Adrenal gland (tissue), 19 donors: ENCODE measurements at places on chromosomes 16 and 17.
A peak's percentile ranks its signal among the peaks of the same experiment; 100 is the strongest.

DNA sequence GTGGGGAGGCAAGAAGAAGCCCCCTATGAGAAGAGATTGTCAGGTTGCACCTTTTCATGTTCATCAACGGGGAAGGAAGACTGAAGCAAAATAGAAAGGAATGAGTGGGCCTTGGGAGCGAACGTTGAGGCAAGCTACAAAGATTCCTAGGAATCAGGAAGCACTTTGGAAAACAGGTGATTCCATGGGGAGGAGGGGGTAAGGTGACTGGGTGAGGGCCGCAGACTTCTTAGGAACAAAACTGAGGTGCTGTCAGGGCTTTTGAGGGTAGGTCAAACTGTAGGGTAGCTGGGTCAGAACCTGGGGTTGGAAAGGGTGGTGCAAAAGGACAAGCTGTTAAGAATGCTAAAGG is 528 bp downstream of the ITFG1 start:
- peak overlapping the region; percentile 98 for H3K4me3 ChIP-seq
- no peaks in the 10 kb centered on the region for H3K36me3 ChIP-seq
- H3K4me1 ChIP-seq = peaks cover 67% of the 10 kb centered on the region
- peak overlapping the region; percentile 95 for H3K27ac ChIP-seq
- DNase-seq = no peak

- H3K36me3 ChIP-seq = no peaks in the 10 kb centered on the region
- peaks cover 27% of the 10 kb centered on the region for H3K4me1 ChIP-seq
- DNase-seq = no peak
Observed at GRCh38 chr17:44464037-44464436, 39.2 kb downstream of the GPATCH8 start.

DNA sequence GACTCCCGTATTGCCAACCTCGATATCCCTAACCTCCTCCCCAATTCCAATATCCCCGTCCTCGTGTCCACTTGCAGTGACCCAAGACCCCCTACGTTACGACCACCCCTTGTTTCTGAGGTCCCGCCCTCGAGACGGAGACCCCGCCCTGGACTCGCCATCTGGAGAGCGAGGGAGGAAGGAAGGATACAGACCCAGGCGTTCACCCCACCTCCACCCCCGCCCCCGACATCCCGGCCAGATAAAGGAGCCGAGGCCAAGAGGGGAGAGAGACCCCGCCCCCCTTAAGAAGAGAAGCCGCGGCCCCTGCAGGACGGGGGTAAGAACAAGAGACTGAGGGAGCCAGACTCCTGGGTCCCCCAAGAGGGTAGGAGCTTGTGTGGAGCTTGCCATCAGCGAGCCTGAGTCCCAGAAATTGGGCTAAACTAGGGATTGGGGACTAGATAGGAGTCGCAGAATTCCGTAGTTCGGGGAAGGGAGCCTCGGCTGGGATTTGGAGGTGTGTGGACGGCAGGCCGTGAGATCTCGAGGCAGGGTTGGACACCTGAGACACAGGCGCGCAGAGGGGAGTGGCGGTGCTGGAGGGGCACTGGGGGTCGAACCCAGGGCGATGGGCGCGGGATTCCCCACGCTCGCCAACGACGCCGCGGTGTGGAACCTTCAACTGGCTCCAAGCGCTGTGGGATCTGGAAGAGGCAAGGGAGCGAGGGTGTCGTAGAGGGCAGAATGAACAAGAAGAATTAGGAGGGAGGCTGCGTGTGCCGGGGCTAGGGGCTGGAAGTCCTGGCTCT is at the start of gene BCL6B:
Gene BCL6B, plus strand, starts transcription at position 270 of the 791 bp plus-strand sequence. CDS start 622 bp downstream, outside the sequence.
- DNase-seq = no peak
- peak within 1 kb of the TSS; percentile 77 for H3K27ac ChIP-seq
- peak within 1 kb of the TSS; percentile 23 for H3K4me3 ChIP-seq
- H3K36me3 ChIP-seq = no peaks in the 10 kb centered on the region
- H3K4me1 ChIP-seq = peaks cover 16% of the 10 kb centered on the region

DNA sequence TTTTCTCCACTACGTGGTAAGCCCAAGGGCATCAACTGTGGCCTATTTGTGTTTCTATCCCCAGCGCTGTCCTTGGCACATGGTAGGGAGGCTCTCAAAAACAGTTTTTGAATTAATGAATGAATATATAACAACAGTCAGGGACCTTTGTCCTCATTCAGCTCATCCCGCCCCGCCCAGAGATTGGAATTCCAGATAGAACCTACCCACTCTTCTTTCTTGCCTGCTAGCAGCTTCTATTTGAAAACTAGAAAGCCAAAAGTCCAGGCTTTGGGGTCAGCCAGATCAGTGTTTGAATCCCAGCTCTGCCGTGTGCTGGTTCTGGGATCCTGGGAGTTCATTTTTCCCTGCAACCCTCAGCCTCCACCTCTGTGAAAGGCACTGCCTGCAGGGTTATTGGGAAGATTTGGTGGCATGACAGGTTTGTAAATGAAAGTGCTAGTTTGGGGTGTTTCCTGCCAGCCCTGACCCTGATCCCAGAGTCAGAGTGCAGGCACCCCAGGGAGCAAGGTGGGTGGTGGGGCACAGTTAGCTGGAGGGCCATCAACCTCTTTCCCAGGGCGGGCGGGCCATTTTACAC is 4.5 kb downstream of the NHERF1 start:
- no peak overlapping the region for H3K4me3 ChIP-seq
- DNase-seq = no peak

DNA sequence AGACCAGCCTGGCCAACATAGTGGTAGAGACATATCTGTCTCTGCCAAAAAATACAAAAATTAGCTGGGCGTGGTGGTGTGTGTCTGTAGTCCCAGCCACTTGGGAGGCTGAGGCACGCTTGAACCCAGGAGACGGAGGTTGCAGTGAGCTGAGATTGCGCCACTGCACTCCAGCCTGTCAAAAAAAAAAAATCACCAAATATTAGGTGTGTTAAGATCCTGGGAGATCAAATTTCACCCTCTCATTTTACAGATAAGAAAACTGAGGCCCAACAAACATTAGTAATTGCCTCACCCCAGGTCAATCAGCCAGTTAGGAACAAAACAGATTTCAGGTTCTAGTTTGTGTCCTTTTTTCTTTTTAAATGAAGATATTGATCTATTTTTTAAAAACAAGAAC is 116.7 kb downstream of the MSI2 start:
- H3K4me1 ChIP-seq = peaks cover 28% of the 10 kb centered on the region
- no peak for DNase-seq
- H3K36me3 ChIP-seq = no peaks in the 10 kb centered on the region
- H3K27me3 ChIP-seq = no peaks in the 10 kb centered on the region
- H3K4me3 ChIP-seq = no peak overlapping the region
- H3K27ac ChIP-seq = no peak overlapping the region

GRCh38 chr17:59342681-59343131 is 11.3 kb downstream of the YPEL2 start:
- no peaks in the 10 kb centered on the region for H3K4me1 ChIP-seq
- H3K4me3 ChIP-seq = no peak overlapping the region
- no peak for DNase-seq
- no peak overlapping the region for H3K27ac ChIP-seq
- no peaks in the 10 kb centered on the region for H3K36me3 ChIP-seq
- H3K27me3 ChIP-seq = no peaks in the 10 kb centered on the region
